Pericardium fibroblast (primary cell): ENCODE measurements at places on chromosomes 1 and 21. TPM values are rescaled to one million over a fixed set of nuclear protein-coding genes. Genes with fewer than 3 reads are reported as not detected.

GJA8 gene
- not detected in 2 replicates for total RNA-seq

ZNF683 gene
- total RNA-seq: not detected in 2 replicates

SPRR4 gene
- not detected in 2 replicates for total RNA-seq

C1orf185 gene
- total RNA-seq: not detected in 2 replicates

AJAP1 gene
- total RNA-seq: 0.17 TPM in 1 of 2 replicates, not detected in the other

TNFRSF8 gene
- total RNA-seq: 0.09 and 0.70 TPM in 2 replicates

MMP23B gene
- total RNA-seq: 117 and 174 TPM in 2 replicates

ILF2 gene
- total RNA-seq: 107 and 114 TPM in 2 replicates

MRPS6 gene
- total RNA-seq: 10.0 and 14.6 TPM in 2 replicates

NOC2L gene
- 42.0 and 48.3 TPM in 2 replicates for total RNA-seq

TMEM52 gene
- total RNA-seq: 1.3 TPM in 1 of 2 replicates, not detected in the other

FAM177B gene
- not detected in 2 replicates for total RNA-seq

KRTAP7-1 gene
- total RNA-seq: not detected in 2 replicates

GBP1 gene
- 11.7 and 32.1 TPM in 2 replicates for total RNA-seq

ACKR1 gene
- total RNA-seq: 2.9 and 10.7 TPM in 2 replicates

CACHD1 gene
- 6.4 and 6.5 TPM in 2 replicates for total RNA-seq

ZMYND12 gene
- total RNA-seq: 1.5 and 3.8 TPM in 2 replicates

FABP3 gene
- 135 and 247 TPM in 2 replicates for total RNA-seq

TNNT2 gene
- total RNA-seq: 16.0 and 21.7 TPM in 2 replicates

STIL gene
- total RNA-seq: 1.6 TPM in 2 replicates

TFF2 gene
- total RNA-seq: not detected in 2 replicates

NIBAN1 gene
- 13.3 and 42.6 TPM in 2 replicates for total RNA-seq

SPRR1A gene
- total RNA-seq: not detected in 2 replicates

SPATA45 gene
- not detected in 2 replicates for total RNA-seq

BACE2 gene
- total RNA-seq: 34.5 and 36.7 TPM in 2 replicates

CELA2A gene
- not detected in 2 replicates for total RNA-seq

PGLYRP3 gene
- not detected in 2 replicates for total RNA-seq

RNU1-3 gene
- total RNA-seq: under 0.01 TPM in 2 replicates

GREM2 gene
- 0.43 TPM in 1 of 2 replicates, not detected in the other for total RNA-seq

DCST2 gene
- not detected in 2 replicates for total RNA-seq

ZNF672 gene
- total RNA-seq: 17.2 and 20.5 TPM in 2 replicates

TAS1R1 gene
- 0.17 TPM in 1 of 2 replicates, not detected in the other for total RNA-seq

XKR8 gene
- 4.2 and 6.8 TPM in 2 replicates for total RNA-seq

EDEM3 gene
- 25.0 and 33.0 TPM in 2 replicates for total RNA-seq

HPCAL4 gene
- total RNA-seq: 0.12 TPM in 1 of 2 replicates, not detected in the other

CAPN9 gene
- not detected in 2 replicates for total RNA-seq

WDR64 gene
- total RNA-seq: not detected in 2 replicates

OR2T33 gene
- not detected in 2 replicates for total RNA-seq

IGSF3 gene
- 3.7 and 13.4 TPM in 2 replicates for total RNA-seq

FNDC5 gene
- total RNA-seq: 1.3 and 2.9 TPM in 2 replicates

CYP2J2 gene
- total RNA-seq: 1.4 TPM in 1 of 2 replicates, not detected in the other

ATP1A4 gene
- not detected in 2 replicates for total RNA-seq

UBL4B gene
- total RNA-seq: 0.51 TPM in 1 of 2 replicates, not detected in the other

NUP210L gene
- total RNA-seq: under 0.01 TPM in 1 of 2 replicates, not detected in the other

LCE2C gene
- total RNA-seq: not detected in 2 replicates

SCP2 gene
- total RNA-seq: 98.9 and 121 TPM in 2 replicates

TMEM82 gene
- total RNA-seq: not detected in 2 replicates
